ENCODE measurements at places on chromosomes 7 and 10.

- peak; percentile 37 for DNase-seq
Measured at GRCh38 chr10:82497439-82497838, 622.4 kb downstream of the NRG3 start.

DNA sequence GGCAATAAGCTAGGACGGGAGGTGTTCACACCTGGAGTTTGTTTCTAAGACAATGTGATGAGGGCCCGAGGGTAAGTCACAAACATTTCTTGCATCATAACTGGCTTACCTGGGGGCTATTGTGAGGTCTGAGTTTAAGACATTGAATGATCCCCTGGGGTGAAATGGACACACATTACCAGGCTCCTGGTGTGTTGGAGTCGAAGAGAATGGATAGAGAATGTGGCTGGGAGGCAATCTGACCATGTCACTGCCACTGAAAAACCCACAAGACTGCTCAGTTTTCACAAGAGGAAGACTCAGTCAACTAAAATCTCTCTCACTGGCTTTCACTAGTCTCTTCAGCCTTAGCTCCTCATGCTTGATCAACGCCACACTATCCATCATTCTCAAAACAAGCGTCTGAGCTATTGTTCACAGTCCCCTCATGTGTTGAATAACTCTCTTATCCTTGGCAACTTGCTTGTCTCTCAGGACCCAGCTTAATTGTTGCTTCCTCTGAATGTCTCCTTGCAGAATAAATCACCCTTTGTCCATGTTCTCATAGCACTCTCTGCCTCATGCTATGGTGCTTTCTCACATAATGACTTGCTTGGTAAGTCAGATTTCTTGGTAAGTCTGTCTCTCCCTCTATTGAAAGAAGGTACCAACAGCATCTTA lies at the start of gene C10orf120:
C10orf120 (minus strand) TSS at position 51 of the 660 bp plus-strand sequence. CDS start 56 bp downstream, outside the sequence.
- DNase-seq, result no peak

GRCh38 chr10:71331736-71332135 lies 12.7 kb downstream of the SLC29A3 start:
- no peak for DNase-seq

- peak; percentile 9 for DNase-seq
Measured at GRCh38 chr10:59854571-59854970, 51.8 kb downstream of the CCDC6 start.

DNA sequence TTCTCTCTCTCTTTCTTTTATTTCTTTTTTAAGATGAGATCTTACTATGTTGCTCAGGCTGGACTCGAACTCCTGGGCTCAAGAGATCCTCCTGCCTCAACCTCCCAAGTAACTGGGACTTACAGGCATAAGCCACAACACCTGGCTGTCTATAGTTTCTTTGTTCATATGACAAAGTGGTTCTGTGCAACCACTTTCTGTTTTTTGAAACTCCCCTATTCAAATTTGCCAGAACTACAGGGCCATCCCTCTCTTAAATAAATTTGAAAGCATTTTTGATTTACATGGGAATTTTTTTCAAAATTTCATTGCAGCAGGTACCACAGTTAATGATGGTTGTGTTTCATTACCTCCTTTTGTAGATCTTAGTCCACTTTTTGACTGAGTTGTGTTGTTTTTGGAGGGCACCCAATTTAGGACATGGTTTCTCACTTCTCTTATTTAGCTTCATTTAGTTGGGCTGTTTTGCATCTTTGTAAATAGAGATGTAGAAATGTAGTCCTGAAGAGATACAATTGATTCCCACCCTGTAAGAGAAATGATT lies 119.2 kb downstream of the LRRC4 start:
- DNase-seq, result no peak

- DNase-seq, result no peak
Measured at GRCh38 chr10:59991117-59991516, 84.8 kb upstream of the CCDC6 start.

- DNase-seq, result no peak
Measured at GRCh38 chr7:119197172-119197876, 972.8 kb downstream of the ANKRD7 start.

GRCh38 chr7:143147070-143147469 lies 15.2 kb downstream of the PIP start:
- no peak for DNase-seq

GRCh38 chr7:108308276-108308675 lies 148.0 kb downstream of the NRCAM start:
- DNase-seq, result no peak

- peak; percentile 34 for DNase-seq
Measured at GRCh38 chr10:109959259-109960145, 36.2 kb upstream of the XPNPEP1 start.

GRCh38 chr7:39357648-39358047 lies 208.6 kb upstream of the YAE1 start:
- no peak for DNase-seq

- no peak for DNase-seq
Measured at GRCh38 chr7:131497454-131497853, 59.0 kb downstream of the PODXL start.

DNA sequence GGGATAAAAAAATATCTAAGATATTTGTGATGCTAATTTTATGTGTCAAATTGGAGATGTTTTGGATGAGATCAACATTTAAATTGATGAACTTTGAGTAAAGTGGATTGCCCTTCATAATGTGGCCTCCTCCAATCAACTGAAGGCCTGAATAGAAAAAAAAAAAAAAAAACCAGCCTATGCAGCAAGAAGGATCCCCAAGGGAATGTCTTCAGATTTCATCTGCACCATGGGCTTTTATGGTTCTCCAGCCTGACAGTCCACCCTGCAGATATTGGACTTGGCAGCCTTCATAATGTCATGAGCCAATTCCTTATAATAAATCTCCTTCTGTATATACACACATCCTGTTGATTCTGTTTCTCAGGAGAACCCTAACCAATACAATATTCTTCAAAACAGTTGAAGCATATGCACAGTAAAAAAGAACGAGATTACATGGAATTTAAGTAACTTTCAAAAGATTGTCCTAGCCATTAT lies 316.9 kb upstream of the PLXDC2 start:
- DNase-seq, result no peak

- DNase-seq, result peak; percentile 84
Measured at GRCh38 chr7:93921607-93922566, at the start of gene GNG11. Gene GNG11 (plus strand): TSS chr7:93921735. CDS start chr7:93922138, 403 bp downstream.

DNA sequence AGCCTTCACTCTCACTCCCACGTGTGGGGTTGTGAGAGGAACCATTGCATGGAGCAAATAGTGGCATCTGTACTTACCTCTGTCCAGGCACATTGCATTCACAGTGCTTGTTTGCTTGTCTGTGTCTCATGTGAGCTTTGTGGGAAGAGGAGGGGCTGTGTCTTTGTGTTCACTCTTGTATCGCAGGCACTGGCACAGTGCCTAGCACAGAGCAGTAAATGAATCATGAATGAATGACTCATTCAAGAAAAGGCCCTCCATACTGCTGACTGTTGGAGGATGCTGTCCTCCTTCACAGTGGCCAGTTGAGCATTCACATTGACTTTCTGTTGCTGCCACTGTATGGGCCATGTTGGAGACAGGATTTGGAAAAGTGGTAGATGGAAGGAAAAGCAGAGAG lies 125.3 kb downstream of the SORCS3 start:
- DNase-seq, result peak; percentile 2

GRCh38 chr7:143177374-143178119 lies 5.7 kb upstream of the TAS2R39 start:
- DNase-seq, result no peak

GRCh38 chr7:38674513-38674912 lies 43.3 kb upstream of the AMPH start:
- DNase-seq, result no peak

- DNase-seq, result no peak
Measured at GRCh38 chr10:48417374-48417773, 110.9 kb downstream of the MAPK8 start.

GRCh38 chr7:132073920-132074589 lies 502.2 kb downstream of the PLXNA4 start:
- DNase-seq, result no peak

GRCh38 chr7:81871606-81872265 lies 101.9 kb upstream of the HGF start:
- DNase-seq, result peak; percentile 37

DNA sequence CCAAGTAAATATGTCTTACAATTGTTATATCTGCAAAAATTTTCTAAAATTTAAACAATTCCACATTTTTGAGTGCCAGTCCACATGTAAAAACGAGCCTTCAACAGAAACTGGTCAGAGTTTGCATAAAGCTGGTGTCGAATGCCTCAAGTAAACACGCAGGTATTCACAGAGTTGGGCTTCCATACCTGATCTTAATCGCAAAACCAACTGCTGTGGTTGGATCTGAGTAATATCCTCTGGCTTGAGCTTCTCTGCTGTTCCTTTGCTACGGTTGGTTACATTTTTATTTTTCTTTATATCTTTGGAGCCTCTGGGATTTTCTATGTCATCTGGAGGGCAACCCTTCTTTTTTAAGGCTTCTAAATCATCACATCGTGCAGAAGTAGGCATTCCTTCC lies 28.4 kb downstream of the ITGB1 start:
- no peak for DNase-seq

GRCh38 chr7:80106498-80107113 lies 28.0 kb upstream of the GNAI1 start:
- no peak for DNase-seq

DNA sequence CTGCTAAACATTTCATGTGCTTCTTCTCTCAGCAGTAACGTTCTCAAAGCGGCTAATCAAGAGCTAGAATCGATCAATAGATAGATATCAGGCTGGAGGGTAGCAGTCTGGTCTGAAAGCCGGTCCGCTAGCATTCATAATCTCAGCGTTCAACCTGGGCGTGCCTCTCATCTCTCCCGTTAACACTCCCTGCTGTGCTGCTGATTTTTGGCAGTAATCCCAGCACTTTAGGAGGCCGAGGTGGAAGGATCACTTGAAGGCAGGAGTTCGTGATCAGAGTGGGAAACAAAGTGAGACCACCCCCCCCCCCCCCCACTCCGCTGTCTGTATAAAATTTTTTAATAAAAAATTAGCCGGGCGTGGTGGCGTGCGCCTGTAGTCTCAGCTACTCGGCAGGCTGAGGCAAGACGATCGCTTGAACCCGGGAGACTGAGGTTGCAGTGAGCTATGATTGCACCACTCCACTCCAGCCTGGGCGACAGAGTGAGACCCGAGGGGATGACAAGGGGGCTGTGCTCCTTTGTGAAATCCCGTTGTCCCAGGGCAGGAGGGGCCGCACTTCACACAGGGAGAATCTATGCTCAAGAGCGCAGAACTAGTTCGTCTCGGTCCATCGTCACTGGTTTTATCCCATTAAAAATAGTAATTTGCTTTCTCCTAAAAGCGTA lies 624 bp upstream of the CEP55 start:
- DNase-seq, result peak; percentile 70

DNA sequence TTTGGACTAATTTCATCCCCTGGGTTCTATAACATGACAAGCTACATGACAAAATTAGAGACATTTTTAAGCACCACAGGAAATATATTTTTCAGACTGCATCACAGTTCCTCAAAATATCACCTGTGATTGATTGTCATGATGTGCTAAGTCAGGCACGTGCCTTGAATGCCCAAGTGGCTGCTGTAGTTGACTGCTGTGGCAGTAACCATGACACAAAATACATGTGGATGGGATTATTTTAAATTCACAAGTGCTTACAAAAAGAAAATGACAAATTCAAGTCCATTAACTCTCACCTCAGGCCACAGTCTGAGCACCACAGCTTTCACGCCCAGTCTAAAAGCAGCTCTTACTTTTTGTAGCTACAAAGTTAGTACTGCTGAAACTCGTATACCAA lies 45.5 kb downstream of the TNPO3 start:
- DNase-seq, result no peak

GRCh38 chr7:106568002-106568679 lies 92.8 kb downstream of the CCDC71L start:
- DNase-seq, result no peak

GRCh38 chr10:37801557-37801956 lies 55.9 kb downstream of the ZNF248 start:
- no peak for DNase-seq

DNA sequence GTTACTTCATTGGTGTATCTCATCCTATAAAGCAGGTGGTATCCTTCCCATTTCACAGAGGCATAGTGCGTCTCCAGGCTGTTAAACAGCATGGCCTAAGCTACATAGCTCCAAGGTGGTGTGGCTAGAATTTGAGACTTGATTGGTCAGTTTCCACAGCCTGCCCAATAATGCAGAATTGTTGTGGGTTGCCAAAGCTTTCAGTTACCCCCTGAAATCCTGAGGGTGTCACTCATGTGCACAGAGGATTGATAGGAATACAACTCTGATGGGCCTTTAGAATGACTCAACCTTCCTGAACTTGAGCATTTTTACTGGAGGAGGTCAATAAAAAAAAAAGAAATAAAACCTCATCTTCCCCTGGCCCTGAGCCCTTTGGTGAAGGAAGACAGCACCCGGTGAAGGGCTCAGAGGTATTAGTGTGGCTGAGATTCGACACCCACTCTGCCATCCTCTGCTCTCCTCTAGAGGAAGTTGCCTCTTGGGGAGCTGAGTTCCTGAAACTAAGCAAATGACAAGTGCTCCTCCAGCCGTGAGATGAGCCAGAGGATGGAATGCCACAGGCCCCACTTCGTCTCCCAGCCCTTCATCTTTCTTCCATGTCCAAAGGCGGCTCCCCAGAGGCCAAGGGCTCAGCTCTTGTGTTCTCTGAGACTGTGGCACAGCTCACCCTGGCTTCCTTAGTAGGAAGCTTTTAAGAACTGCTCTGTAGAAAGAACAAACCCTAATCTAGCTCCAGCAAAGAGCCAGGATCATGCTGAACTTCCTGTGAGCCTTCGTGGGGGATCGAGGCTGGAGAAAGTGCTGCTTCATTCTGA lies 1.0 kb downstream of the ACSL5 start:
- no peak for DNase-seq

DNA sequence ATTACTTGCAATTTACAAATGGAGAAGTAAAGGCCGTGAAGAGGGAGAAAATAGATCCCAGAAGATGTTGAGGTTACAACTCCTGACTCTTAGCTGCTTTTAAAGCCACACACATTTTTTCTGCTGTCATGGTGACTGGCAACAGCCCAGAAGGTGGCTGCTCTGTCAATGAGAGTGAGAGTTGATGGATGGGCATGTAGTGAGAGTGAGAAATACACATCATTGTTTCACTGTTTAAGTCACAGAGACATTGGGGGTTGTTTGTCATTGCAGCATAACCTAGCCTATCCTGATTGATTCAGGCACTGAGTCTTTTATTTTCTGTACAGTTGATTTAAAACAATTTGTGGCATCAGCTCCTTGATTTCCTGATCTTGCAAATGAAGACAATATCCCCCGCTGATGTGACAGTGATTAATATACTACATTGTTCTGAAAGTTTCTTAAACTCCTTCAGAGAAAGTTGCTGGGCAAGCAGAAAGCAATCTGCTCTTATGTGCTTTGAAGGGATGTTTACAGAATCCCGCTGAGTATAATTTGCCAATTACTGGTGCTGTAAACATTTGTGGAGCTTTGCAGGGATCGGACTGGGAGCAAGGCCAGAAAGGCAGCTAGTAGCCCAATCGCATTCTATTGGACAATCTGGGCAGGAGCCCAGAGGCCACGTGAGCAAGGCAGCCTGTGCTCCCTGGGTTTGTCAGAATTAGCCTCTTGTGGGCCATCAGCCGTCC lies 229.6 kb downstream of the PRPF18 start:
- DNase-seq, result peak; percentile 69

- peak; percentile 88 for DNase-seq
Measured at GRCh38 chr10:78552261-78552811, 516.4 kb upstream of the ZMIZ1 start.

Measured in fibroblast of skin of scalp (primary cell).